Left lung (tissue), 14 donors: ENCODE measurements at places on chromosomes 3 and 15.

DNA sequence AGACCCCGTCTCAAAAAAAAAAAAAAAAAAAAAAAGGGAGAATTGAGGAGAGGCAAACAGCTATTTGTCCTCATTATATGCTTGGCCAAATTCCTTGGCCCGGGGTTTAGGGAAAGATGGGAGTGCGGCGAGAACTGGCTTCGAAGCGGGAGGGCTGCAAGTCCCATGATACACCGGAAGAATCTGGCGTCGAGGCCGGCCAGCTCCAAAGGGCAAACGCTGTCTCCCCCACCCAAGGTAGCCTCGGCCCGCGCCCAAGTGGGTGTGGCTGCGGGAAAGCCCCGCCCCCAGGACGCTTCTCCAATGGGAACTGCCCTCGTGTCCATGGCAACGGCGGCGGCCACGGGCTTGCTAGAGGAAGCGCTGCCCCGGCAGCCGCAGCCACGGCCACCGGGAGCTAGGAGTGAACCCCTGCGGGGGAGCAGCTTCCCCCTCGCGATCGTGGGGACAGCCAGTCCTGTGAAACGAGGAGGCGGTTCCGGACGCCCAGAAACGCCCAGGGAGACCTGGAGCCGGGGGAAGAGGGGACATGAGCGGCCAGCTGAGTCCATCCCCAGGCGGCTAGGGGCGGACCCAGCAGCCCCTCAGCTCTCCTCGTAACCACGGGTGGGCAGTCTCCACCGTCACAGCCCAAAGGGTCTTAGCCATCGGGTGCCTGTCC is at the start of gene TTLL13:
Gene TTLL13 (plus strand): TSS at position 354 of the 661 bp plus-strand sequence. CDS start 1,075 bp downstream, outside the sequence.
- DNase-seq, result peak; percentile 98
- peak within 1 kb of the TSS; percentile 52 for H3K4me3 ChIP-seq
- no peaks in the 10 kb centered on the region for H3K27me3 ChIP-seq
- H3K36me3 ChIP-seq, result no peaks in the 10 kb centered on the region
- H3K27ac ChIP-seq, result peak within 1 kb of the TSS; percentile 63

GRCh38 chr3:11698326-11699082 is 54.8 kb upstream of the VGLL4 start:
- DNase-seq, result no peak
- no peaks in the 10 kb centered on the region for H3K4me1 ChIP-seq

DNA sequence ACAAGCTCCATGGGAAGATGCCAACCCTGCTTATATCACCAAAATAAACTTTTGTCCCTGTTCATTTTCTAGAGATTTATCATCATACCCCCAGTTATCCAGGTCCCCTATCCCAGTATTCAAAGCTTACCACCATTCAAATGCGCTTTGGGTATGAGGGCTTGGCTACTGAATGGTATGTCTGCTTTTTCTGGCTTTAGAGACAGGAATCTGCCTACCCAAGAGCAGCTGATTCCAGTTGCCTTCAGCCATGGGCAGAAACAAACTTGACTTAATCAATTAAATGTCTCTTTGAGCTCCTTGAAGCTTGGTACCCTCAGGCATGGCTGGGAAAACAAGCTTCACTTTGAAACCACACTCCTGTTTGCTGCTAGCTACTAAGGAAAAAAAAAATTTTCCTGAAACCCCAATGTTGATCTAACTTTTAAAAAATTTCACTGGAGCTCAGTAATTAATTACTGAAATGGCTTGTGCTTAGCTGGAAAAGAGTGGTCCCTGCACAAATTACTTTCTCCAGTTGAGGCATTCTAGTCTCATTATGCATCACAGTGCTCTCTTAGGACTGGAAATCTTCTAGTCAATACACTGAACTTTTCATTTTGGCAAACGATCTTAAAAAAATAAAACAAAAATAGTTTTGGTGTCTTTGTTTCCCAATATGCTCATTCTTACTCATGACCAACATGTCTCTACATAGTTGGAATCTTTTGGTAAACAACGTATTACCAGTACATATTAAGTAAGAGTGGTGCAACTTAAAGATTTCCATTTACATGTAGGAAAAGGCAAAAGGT is 242.8 kb downstream of the DTWD1 start:
- DNase-seq, result no peak
- no peaks in the 10 kb centered on the region for H3K27me3 ChIP-seq
- H3K4me1 ChIP-seq, result no peaks in the 10 kb centered on the region
- H3K27ac ChIP-seq, result no peak overlapping the region
- H3K36me3 ChIP-seq, result no peaks in the 10 kb centered on the region

DNA sequence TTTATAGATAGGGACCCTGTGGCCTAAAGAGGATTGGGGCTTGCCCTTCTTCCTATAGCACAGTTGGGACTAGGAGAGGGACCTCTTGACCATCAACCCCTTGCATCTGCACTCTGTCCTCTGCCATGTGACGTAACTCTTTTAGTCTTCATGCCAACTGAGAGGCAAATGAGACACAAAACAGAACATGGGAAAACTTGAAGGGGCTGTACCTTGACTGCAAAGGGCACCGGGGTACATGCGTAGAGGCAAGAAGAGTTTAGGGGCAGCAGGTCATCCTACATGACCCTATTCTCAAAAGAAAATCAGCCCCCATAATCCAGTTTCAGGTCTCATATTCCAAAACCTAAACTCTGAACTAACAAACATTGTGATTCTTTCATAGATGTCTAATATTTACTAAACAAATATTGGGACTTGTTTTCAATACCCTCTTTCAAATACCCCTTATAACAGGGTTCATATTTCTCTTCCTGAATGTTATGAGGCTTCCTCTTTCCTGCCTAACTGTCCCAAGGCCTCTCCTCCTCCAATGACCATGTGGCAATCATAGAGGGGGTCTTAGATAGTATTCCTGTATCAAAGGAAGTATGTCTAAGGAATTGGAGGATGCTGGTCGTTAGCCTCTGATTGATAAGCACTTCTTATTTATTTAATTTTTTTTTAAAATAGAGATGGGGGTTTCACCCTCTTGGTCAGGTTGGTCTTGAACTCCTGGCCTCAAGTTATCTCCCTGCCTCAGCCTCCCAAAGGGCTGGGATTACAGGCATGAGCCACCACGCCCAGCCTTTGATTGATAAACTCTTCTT is 20.6 kb downstream of the ACKR2 start:
- no peak for DNase-seq
- H3K4me3 ChIP-seq, result no peak overlapping the region
- peaks cover 6% of the 10 kb centered on the region for H3K4me1 ChIP-seq

DNA sequence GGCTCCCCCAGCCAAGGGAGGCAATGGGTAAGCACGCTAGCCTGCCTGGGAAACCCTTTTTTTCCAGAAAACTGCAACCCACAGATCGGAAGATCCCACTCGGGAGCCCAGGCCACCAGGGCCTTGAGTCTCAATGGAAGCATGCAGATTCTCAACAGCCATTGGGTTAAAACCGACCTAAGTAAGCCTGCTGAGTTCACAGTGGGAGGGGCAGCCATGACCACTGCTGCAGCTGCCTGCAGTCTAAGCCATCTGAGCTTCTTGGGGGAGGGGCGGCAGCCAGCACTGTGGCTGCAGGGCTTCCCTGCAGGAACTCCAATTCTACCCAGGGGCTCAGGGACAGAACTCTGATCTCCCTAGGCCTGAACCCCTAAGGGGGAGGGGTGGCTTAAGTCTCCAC is 82.0 kb downstream of the DPPA2 start:
- no peak overlapping the region for H3K4me3 ChIP-seq
- H3K27me3 ChIP-seq, result no peaks in the 10 kb centered on the region
- no peak for DNase-seq
- no peaks in the 10 kb centered on the region for H3K4me1 ChIP-seq

GRCh38 chr15:67731112-67731721 is 94.1 kb upstream of the SKOR1 start:
- DNase-seq, result no peak
- H3K36me3 ChIP-seq, result no peaks in the 10 kb centered on the region
- H3K27me3 ChIP-seq, result no peaks in the 10 kb centered on the region
- no peaks in the 10 kb centered on the region for H3K4me1 ChIP-seq
- no peak overlapping the region for H3K27ac ChIP-seq

- no peak for DNase-seq
- H3K27me3 ChIP-seq, result no peaks in the 10 kb centered on the region
- no peak overlapping the region for H3K27ac ChIP-seq
Measured at GRCh38 chr3:152474585-152474984, 205.9 kb downstream of the MBNL1 start.

- H3K27me3 ChIP-seq, result no peaks in the 10 kb centered on the region
- peak overlapping the region; percentile 70 for H3K27ac ChIP-seq
- H3K36me3 ChIP-seq, result no peaks in the 10 kb centered on the region
Measured at GRCh38 chr3:11638495-11639358, 5.0 kb downstream of the VGLL4 start.

DNA sequence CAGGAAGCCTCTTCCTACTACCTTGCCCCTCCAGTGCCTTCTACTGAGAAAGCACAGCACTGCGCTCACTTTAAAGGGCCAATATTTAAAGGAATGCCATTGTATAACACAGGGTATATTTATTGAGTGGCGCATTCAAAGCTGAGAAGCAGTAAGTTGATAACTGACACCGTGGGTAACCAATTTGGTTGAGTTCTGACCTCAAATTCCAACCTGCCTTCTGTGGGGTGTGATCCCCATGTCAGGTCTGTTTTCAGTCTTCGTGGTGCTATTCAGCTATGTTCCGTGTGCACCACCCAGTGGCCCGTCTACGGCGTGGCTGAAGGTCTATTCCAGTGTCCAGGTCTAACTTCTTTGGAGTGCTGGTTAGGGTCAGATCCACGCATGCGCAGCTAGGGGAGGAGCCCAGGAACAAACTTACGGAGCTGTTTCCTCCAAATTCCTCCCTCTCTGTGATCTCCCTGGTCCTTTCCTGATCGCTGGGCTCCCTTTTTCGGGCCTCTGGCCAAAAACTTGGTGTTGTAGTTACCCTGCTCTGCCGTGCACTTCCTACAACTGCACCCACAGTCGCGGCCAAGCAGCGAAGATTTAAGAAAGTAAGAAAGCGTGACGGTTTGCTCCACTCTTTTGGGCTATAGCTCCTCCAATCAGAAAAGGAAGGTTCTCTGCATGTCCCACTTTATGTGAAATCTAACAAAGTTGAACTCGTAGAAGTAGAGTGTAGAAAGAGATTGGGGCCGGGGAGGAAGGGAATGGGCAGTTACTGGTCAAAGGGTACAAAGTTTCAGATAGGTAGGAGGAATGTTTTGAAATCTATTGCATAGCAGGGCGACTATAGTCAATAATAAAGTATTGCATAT is 7.7 kb downstream of the LRRC2 start:
- no peaks in the 10 kb centered on the region for H3K27me3 ChIP-seq
- no peaks in the 10 kb centered on the region for H3K36me3 ChIP-seq
- H3K4me3 ChIP-seq, result peak overlapping the region; percentile 25
- peaks cover 7% of the 10 kb centered on the region for H3K4me1 ChIP-seq

DNA sequence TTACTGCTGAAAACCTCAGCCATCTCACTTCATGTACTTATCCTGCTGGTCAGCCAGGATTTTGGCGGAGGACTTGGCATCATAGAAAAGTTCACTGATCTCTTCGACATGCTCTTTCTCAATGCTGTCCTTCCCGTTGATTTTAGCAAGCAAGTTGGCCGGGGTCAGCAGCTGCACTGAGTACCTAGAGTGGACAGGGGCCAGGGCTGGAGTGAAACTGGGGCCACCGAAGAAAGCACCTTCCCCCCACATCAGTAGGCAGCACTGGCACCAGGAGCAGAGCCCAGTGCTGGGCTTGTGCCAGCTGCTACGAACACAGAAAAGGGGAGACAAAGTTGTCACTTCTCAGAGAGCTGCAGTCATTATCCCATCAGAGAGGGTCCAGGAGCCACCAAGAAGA is 29.0 kb downstream of the SEC61A1 start:
- H3K27ac ChIP-seq, result no peak overlapping the region
- H3K4me3 ChIP-seq, result no peak overlapping the region
- H3K27me3 ChIP-seq, result peaks cover 5% of the 10 kb centered on the region
- no peaks in the 10 kb centered on the region for H3K36me3 ChIP-seq

GRCh38 chr3:180351601-180352000 is 250.4 kb upstream of the TTC14 start:
- no peak for DNase-seq
- no peak overlapping the region for H3K27ac ChIP-seq
- no peaks in the 10 kb centered on the region for H3K27me3 ChIP-seq
- H3K36me3 ChIP-seq, result no peaks in the 10 kb centered on the region
- H3K4me1 ChIP-seq, result no peaks in the 10 kb centered on the region

- no peaks in the 10 kb centered on the region for H3K27me3 ChIP-seq
- no peaks in the 10 kb centered on the region for H3K4me1 ChIP-seq
- H3K36me3 ChIP-seq, result no peaks in the 10 kb centered on the region
- H3K27ac ChIP-seq, result no peak overlapping the region
- no peak overlapping the region for H3K4me3 ChIP-seq
- DNase-seq, result no peak
Measured at GRCh38 chr15:49769225-49769624, 148.4 kb downstream of the DTWD1 start.

DNA sequence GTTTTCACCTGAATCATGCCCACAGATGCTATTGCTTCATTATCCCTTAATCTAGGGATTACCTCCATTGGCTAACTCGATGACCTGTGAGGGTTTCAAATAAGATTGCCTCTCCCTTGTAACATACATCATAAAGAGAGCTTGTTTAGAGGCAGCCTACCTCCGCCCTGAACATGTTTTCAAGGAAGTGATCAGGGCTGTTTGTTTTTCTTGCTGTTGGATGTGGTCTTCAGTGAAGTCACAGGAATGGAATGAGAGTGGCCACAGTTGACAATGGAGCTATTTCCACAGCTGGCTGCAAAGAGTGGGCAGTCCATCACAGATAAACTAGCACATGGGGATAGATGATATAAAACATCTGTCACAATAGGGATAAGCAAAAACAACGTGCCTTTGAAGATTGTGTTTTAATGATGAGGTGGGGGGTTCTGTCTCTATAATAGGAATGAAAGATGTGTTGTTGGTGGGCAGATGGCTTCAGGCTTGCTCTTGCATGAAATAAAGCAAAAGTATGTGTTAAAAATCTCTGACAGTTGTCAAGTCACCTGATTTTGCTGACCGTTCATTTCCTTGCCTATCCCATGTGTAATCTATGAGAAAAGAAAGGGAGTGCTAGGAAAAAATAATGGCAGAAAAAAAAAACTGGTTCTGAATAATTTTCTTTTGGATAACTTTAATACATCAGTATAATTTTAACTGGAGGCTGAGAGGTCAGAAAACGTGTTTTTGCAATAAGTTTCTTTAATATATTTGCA is 642.3 kb downstream of the RBMS3 start:
- H3K4me1 ChIP-seq, result no peaks in the 10 kb centered on the region
- no peaks in the 10 kb centered on the region for H3K36me3 ChIP-seq
- H3K27ac ChIP-seq, result no peak overlapping the region
- DNase-seq, result peak; percentile 80
- H3K4me3 ChIP-seq, result no peak overlapping the region

- H3K27me3 ChIP-seq, result no peaks in the 10 kb centered on the region
- no peak overlapping the region for H3K27ac ChIP-seq
- no peak for DNase-seq
- H3K4me3 ChIP-seq, result no peak overlapping the region
- no peaks in the 10 kb centered on the region for H3K4me1 ChIP-seq
- H3K36me3 ChIP-seq, result no peaks in the 10 kb centered on the region
Measured at GRCh38 chr3:148026009-148026588, 616.9 kb downstream of the ZIC1 start.

- H3K4me3 ChIP-seq, result no peak overlapping the region
- no peaks in the 10 kb centered on the region for H3K27me3 ChIP-seq
- H3K27ac ChIP-seq, result no peak overlapping the region
- no peaks in the 10 kb centered on the region for H3K36me3 ChIP-seq
- DNase-seq, result no peak
- peaks cover 66% of the 10 kb centered on the region for H3K4me1 ChIP-seq
Measured at GRCh38 chr3:12955651-12956315, 114.4 kb upstream of the RPL32 start.

GRCh38 chr3:49358884-49359225 is 702 bp upstream of the GPX1 start:
- H3K4me1 ChIP-seq, result peaks cover 76% of the 10 kb centered on the region
- H3K27ac ChIP-seq, result peak overlapping the region; percentile 90
- H3K4me3 ChIP-seq, result peak overlapping the region; percentile 74
- no peak for DNase-seq

GRCh38 chr3:5260992-5261501 is 73.5 kb downstream of the EDEM1 start:
- H3K4me3 ChIP-seq, result no peak overlapping the region
- H3K27ac ChIP-seq, result no peak overlapping the region
- no peaks in the 10 kb centered on the region for H3K27me3 ChIP-seq
- no peaks in the 10 kb centered on the region for H3K4me1 ChIP-seq
